Lung (tissue), 17 donors: ENCODE measurements at places on chromosomes 13 and 19. TPM values are rescaled to one million over a fixed set of nuclear protein-coding genes. Genes with fewer than 3 reads are reported as not detected.
A peak's percentile ranks its signal among the peaks of the same experiment; 100 is the strongest.

DNA sequence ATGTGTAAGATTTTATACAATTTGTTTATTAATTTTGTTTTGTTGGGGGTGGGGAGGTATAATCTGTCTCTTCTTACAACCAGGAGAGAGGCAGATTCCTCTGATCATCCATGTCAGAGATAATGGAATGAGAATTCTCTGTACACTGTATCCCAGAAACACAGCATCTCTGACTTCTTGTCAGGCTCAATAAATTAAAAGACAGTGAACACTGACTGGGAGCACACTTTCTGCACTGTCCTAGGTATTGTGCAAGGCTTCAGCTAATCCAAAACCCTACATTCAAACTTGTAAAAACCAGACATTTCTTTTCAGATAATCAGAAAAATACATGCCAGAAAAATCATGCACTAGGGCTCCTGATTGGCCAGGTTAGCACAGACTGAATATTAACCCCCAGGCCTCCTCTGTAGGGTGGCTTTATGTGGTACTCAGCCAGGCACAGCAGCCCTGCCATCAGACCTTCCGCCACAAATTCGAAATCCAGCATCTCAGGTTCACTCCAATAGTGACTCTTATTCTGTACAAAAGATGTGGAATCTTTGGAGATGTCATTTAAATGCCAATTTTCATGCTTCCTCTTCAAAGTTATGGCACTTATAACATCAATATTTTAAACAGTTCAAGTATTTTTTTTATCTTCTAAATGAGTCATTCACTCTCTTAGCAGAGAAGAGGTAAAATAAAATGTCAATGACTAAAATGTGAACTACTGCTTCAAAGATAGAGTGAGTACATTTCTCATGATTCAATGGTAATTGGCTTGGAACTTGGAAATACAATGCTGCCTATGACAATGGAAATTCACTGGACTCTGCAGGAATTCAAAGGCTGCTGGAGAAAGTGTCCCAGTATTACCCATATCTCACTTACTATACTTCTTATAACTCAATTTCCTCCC, 211.5 kb downstream of the KLF12 start:
- DNase-seq, result no peak

The ZNF540 gene
- total RNA-seq, result 2.3 TPM

- peak; percentile 66 for DNase-seq
These were observed 6.5 kb upstream of the LIPE start for GRCh38 chr19:42433503-42434260.

The NLRP7 gene
- not detected for total RNA-seq

DNA sequence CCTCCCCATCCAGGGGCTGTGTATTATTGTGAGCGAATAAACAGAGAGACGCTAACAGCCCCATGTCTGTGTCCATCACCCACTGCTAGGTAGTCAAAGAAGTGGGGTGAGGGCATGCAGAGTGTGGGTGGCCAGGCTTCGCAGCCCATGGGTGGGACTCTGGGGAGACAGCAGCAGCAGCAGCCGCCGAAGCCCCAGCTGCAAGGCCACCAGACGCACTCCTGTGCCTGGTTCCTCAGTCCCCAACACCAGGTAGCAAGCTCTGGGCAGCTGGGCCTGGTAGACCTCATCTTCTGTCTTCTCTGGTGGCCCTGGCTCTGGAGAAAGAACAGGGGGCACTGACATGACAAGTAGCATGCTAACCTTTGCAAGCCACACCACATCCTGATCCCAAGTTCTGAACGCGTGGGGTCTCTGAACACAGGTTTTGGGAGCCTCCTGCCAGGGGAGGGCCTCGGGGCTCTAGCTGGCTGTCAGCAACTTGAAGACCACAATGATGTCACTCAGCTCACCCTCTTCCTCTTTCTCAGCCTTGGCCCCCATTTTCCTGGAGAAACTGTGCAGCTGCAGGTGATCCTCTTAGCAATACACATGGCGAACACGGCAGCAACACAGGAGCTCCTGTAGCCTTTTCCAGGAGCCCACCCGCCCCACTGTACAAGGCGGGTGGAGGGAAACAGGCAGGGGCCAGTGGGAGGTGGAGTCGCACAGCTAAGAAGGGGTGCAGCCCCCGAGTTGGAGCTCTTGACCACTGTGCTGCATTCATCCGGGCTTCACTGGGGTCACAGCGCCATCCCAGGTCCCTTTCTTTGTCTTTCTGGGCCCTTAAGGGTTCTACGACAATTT, 5.8 kb downstream of the FUZ start:
- DNase-seq, result no peak
